ENCODE measurements at places on chromosomes 4 and X.

DNA sequence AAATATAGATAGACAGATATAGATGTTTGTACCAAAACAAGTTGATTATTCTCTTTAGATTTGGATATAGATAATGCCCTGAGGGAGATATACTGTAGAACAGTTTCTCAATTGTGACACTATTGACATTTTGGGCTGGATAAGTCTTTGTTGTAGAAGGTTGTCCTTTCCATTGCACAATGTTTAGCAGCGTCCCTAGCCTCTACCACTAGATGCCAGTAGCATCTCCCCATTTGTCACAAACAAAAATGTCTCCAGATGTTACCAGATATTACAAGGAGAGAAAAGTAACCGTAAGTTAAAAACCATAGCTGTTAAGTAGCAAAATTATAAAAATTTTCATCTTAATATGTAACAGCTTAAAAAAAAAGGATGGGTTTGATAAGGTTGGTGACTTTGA is 2595.3 kb downstream of the ARAP2 start:
- no peak for DNase-seq

- DNase-seq = no peak
These were observed 481.7 kb downstream of the NAF1 start for GRCh38 chr4:162684998-162685397.

DNA sequence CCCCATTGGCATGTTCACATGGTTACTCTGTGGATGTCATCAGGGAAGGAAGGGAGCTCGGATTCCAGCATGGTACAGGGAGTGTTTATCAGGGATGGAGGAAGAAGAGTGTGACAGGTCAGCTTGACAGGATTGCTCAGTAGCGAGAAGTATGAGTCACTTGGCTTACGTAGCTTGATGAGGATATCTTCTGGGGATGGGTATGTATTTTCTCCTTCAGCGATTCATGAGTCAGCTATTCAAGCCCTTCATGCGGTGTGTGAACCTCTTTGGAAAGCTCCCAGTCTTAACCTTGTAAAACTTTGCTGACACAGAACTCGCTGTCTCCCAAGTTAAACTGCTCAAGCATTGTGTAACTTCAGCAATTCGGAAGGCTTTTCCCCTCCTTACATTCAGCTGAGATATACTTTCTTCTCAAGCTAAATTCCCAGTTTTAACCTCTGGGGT is 275.4 kb downstream of the ARHGAP10 start:
- DNase-seq = no peak

- peak; percentile 45 for DNase-seq
These were observed 7.2 kb downstream of the IRAK1 start for GRCh38 chrX:154012336-154012991.

DNA sequence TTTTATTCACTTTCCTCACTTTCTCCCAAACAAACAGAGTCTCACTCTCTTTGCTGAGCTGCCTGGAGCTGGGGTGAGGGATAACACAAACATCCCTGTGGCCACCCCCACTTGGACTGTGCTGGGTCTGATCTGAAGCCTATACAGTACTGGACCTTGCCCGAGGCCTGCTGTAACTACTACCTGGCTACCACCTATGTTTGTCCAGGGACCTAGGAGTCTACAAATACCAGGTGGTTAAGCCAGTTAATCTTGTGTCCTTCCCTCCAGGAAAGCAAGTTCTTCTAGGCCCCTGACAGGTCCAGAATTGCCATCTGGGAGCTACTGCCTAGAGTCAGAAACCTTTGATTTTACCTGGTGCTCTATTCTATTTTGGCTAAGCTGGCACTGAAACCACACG is 87.3 kb downstream of the RTL3 start:
- no peak for DNase-seq

- no peak for DNase-seq
These were observed 17.4 kb upstream of the USP46 start for GRCh38 chr4:52676536-52676935.

- DNase-seq = no peak
These were observed 290.4 kb downstream of the NR3C2 start for GRCh38 chr4:148151806-148152205.

- peak; percentile 39 for DNase-seq
These were observed at the start of gene BGN for GRCh38 chrX:153494541-153495361. BGN (plus strand) TSS chrX:153494980; CDS start chrX:153504632, 9,652 bp downstream.

DNA sequence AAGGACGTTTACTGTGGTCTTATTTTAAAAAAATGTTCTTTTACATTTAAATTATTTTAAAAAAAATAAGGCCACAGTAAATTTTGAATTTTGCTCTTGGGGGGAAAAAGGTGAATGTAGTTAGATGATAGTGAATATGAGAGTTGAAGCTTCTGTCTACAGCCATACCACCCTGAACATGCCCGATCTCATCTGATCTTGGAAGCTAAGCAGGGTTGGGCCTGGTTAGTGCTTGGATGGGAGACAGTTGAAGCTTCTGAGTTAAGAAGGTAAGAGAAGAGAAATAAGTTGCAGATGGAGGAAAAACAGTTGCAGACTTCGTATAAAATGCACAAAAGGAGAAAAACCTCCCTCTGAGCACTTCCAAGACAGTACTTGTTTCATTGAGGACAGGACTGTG is 115.6 kb upstream of the NR3C2 start:
- DNase-seq = no peak

- DNase-seq = peak; percentile 57
These were observed 15.4 kb downstream of the UTP3 start for GRCh38 chr4:70703619-70704214.

DNA sequence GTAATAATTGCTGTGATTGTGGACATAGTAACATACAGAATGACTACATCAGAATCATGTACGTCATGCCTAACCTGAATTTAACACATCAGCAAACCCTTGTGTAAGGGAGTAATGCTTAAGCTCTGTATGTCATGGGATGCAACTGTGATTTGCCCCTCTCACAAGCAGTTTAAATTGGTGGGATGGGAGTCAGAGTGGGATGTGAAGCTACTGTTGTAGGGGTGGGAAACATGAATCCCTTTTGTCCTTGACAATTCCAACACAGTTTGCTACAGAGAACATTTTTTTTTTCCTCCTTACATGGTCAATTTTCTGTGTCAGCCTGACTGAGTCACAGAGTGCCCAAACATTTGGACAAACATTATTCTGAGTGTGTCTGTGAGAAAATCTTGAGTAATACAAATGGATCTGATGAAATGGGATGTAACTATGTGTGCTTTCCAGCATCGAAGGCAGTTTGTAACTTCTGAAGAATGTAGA is 392.8 kb downstream of the GPM6A start:
- DNase-seq = no peak

- DNase-seq = no peak
These were observed 49.4 kb upstream of the ENOX2 start for GRCh38 chrX:130952266-130953043.

GRCh38 chrX:38271154-38271716 is 50.6 kb upstream of the SRPX start:
- no peak for DNase-seq

DNA sequence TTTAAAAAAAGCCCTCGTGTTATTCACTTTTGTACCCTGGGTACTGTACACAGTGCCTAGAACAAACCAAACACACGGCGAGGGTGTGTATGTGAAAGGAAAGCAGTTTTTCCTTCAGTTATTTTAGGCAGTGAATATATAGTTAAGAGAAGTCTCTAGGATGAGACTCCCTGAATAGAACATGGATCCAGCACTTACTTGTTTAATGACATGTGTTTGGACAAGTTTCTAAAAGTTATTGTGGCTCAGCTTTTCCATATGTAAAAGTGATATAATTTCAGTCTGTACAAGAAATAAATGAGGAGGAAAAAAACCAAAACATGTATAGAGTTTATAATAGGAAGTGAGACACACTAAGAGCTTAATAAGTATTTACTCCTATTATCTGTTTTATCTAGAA is 273.2 kb downstream of the ADGRL3 start:
- DNase-seq = no peak

GRCh38 chr4:76012388-76012801 is 5.1 kb upstream of the CXCL9 start:
- DNase-seq = no peak

Measured in Ammon's horn (tissue), 1 donor.